NCI-H1930 (cell line): ENCODE measurements at places on chromosomes 1 and 21.
A peak's percentile ranks its signal among the peaks of the same experiment; 100 is the strongest.

- no peak for DNase-seq
Measured at GRCh38 chr1:119947468-119947867, 51.2 kb upstream of the ADAM30 start.

GRCh38 chr1:178096421-178096820 is 2.5 kb downstream of the RASAL2 start:
- no peak for DNase-seq

DNA sequence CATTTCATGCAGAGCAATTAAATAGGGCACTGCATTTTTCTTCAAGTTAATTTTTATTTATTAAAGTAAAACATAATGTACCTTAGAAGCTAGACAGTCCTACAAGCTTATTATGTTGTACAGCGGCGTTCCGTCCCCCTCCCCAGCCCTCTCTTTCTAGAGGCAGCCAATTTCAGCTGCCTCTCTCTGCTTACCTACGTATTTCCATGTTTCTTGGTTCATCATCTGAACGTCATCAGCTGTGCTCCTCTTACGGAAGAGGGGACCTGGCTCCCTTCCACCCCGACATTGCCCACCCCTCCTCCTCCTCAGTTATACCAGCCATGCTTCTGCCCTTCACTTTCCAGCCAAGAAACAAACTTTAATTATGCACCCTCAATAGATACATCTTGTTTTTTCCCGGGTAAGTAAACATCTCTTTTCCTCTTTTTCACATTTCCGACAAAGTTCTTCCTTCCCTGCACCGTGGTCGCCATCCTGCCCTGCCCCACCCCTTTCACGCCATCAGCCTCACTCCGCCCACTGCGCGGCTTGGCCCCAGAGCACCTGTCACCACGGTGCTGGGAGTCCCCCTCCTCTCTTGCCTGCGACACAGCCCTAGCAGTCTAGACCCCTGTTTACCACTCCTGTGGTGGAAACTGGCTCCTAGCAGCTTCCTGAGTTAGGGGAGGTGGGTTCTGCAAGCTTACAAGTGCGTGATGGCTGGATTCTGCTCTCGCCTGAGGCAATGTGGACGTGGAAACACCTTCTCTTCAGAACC is 57.9 kb downstream of the SLC37A1 start:
- DNase-seq: no peak

DNA sequence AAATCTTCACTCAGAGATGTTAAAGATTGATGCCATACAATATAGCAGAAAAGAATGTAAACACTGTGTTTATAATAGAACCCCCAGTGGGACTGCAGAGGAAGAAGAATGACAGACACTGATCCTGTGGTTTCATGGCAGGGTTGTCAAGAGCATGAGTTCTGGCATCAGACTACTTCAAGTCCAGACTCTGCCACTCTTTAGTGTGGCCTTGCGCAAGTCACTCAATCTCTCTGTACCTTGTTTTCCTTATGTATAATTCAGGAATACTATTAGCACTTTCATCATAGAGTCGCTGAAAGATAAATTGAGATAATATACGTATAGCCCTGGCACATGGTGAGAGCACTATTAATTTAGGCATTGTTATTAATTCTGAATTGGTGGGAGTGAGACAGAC is 38.5 kb upstream of the BCL9 start:
- no peak for DNase-seq

DNA sequence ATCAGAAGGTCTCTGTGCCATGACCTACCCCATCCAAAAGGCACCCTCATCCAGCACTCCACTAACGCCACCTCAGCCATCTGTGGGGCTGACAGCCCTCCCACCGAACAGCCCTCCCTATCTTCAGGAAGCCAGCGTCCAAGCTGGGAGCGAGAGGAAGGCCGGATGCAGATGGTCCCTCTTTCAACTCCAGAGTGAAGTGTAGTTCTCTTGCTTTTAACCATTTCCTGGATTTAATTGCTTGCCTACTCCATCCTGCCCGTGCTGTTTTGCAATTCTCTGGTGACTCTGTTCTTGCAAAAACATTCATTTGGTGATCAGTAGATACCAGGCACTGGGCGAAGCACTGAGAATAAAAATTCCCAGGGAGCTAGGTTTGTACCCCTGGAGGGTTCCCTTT is 8.2 kb upstream of the DYRK1A start:
- no peak for DNase-seq

- DNase-seq: peak; percentile 8
Measured at GRCh38 chr21:25039461-25040380, 567.6 kb downstream of the MRPL39 start.

DNA sequence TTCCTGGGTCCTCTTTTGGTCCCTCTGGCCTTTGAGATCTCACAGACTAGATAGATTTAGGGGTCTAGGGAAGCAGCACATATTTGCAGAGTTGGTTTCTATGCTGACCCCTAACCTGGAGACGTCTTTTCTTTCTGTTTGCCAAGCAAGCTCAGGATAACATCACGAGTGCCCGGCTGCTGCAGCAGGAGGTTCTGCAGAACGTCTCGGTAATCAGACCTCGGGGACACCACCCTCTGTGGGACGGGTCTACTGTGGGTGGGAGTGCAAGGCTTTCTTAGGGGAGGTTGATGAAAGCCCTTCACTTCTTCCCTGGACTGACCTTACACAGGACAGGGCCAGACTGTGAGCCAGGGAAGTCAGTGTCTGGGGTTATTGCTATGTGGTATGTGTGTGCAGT is 2.9 kb downstream of the IL24 start:
- no peak for DNase-seq

- DNase-seq: no peak
Measured at GRCh38 chr1:151145304-151146071, 943 bp downstream of the SEMA6C start.

DNA sequence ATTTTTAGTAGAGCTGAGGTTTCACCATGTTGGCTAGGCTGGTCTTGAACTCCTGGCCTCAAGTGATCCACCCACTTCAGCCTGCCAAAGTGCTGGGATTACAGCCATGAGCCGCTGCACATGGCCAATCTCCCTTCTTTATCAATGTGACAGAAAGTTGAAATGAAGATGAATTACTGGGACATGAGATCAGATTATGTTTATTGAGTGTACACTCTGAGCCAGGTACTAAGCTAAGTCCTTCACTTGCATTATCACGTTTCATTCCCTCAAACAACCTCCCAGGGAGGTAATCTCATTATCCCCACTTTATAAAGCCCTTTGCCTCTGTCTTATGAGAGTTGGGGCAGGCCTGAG is 6.3 kb upstream of the CHI3L2 start:
- DNase-seq: no peak

GRCh38 chr21:35020436-35020835 is 28.7 kb downstream of the RUNX1 start:
- DNase-seq: no peak

DNA sequence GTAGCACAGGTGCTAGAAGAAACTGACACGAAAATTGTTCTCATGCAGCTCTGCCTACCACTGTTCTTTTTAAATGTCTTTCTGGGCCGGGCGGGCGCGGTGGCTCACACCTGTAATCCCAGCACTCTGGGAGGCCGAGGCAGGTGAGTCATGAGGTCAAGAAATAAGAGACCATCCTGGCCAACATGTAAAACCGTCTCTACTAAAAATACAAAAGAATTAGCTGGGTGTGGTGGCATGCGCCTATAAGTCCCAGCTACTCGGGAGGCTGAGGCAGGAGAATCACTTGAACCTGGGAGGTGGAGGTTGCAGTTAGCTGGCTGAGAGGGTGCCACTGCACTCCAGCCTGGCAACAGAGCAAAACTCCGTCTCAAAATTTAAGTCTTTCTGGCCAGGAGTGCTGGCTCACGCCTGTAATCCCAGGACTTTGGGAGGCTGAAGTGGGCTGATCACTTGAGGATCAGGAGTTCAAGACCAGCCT is 947 bp upstream of the RIT1 start:
- DNase-seq: no peak

- DNase-seq: no peak
Measured at GRCh38 chr1:192378276-192378675, 61.5 kb downstream of the RGS21 start.

DNA sequence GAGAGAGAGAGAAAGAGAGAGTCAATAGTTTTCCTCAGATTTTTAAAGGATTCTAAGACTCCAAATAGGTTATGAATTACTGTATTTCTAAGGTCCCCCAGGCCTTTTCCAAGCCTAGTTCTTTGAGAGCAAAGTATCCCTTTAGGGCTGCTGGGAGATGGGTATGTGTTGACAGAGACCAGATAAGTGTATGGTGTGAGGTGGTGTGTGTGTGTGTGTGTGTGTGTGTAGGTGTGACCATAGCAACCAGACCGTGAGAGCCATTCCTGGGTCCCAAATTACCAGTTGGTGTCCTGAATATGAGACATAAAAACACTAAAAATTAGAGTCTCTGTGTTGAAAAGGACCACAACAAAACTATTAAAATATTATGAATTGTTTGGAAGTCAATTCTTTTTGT is 41.7 kb upstream of the DNAJC6 start:
- no peak for DNase-seq

- no peak for DNase-seq
Measured at GRCh38 chr1:198919667-198920398, 281.0 kb downstream of the PTPRC start.

DNA sequence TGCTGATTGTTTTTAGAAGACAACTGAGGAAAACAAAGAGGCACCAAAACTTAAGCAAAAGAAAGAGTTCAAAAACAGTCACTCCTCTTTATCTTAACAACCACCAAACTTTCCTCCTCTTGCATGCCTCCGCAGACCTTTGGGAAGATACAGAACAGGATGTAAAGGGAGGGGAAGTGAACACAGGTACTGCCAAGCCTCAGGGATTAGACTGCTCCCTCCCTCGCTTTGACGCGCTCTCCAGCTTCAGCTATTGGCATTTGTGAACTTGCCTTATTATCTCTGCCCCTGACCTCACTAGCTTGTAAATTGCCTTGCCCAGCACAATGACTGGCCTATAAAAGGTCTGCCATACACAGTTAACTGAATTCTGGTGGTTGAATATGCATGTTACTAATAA is 4.8 kb upstream of the SRP9 start:
- DNase-seq: no peak

DNA sequence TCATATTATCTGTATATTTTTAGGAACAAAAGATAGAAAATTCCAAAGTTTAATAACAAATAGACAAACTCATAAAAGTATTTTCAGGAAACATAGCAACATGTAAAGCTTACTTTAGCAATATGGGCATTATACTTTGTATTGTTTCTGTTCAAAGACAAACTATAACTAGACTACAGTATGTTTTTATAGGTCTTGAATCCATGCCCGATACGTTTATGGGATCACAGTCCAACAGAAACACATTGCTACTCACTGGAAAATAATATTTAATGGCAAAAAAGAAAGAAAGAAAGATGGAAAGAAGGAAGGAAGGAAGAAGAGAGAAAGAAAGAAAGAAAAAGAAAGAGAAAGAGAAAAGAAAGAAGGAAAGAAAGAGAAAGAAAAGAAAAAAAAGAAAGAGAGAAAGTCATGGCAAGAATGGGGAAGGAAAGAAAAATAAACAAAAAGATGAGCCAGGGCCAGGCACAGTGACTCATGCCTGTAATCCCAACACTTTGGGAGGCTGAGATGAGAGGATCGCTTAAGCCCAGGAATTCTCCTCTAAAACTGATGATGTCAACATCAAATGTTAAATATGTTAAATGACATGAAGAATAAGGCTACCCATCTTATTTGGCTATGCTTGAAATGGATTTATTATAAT is 32.7 kb downstream of the TM2D1 start:
- DNase-seq: no peak

DNA sequence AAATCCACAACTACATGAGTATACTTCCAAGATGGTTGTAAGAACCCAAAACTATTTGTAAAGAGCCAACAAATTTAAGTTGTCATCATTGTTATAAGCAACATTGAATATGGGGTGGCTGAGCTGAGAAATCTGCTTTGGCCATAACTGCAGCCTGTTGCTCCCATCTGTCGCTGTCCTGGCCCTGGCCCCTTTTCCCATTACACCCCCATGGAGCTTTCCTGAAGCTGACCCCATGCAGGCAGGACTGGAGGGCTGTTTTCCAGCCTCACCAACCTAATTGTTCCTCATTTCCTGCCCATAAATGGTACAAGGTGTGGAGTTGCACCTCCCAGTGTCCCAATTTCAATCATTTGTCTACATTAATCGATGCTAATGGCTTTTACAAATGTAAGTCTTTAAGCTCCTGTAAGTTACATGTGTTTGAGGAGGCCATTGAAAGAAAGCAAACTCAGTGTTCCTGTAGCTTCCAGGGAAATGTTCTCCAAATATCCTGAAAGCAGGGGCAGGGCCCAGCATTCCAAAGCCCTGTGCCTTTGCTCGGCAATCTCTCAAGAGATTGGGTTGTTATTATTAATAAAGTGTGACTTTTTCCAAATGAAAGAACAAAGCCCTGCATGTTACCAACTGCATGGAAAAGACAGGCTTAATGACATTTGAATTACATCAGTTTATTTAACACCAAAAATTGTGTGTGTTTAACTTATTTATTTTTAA is 545.9 kb downstream of the PLPP3 start:
- DNase-seq: no peak

GRCh38 chr1:94024104-94024792 is 96.7 kb downstream of the ABCA4 start:
- no peak for DNase-seq

DNA sequence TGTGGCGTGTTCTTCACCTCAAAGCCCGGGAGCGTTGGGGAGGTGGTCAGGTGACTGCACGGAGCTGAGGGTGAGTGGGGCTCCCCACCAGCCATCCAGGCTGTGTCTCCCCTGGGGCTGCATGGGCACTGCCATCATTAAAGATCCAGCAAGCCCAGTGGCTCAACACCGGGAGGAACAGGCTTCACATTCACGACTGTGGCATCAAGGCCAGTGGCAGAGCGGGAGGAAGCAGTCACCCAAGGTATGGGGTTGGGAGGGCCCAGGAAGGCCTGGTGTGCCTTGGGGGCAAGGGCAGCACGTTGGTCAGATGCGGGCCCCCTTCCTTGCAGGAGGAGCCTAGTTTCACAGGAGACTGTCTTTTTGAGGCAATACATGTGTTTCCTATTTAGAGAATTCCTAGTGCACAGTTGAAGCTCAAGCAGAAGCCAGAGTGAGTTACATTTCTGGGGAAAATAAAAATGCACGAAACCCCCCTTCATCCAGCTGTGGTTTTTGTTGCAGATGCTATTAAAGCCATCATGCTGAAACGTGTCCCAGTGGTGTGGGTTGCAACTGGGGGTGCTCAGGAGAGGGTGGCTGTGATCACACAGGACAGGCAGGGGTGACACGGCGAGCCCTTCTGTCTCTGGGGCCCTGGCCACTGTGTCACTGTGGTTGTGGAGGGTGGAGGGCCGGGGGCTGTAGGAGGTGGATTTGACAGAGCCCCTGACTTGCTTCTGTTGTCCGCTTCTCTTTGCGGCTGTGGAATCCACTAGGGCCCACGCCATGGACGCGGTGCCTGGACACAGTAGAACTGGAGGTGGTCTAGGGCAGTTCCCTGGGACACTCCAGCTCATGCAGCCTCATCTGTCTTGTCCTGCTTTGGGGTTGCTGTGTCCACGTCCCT is 34.1 kb downstream of the SNAP47 start:
- DNase-seq: no peak

GRCh38 chr1:211089536-211089935 is 44.4 kb downstream of the KCNH1 start:
- DNase-seq: no peak

DNA sequence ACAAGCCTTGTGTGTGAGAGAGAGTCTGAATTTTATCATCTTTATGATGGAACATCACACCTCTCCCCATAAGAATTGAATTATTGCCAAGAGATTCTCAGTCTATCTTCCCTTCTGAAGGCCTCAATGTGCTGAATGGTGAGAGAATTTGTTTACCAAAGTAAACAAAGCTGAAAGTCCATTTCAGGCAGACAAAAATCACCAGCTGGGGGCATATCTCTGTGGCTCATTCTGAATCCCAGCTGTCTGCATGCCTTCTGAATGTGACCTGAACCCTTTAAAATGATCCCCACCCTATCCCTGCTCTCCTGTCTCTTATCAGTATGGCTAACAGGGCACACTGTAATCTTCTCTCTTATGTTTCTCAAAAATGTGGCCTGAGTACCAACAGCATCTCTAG is 99.1 kb upstream of the CAMK1G start:
- DNase-seq: no peak
